AG20443 (cell line): ENCODE measurements at places on chromosomes 2 and 18.

GRCh38 chr2:155583674-155584195 is 748.8 kb downstream of the NR4A2 start:
- no peak for DNase-seq

DNA sequence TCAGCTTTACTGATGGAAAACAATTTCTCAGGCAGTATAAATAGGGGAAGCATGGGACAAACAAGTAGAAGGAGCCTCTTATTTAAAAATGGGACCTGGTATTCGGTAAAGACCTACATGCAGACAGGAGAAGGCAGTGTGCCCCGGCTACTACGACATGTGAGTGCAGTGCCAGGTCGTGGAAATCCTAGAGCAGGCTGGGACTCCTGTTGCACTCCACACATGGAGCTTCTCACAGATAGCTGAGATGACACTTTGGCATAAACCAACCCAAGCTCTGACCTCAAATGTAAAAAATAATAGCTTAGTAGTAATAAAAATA is 885 bp upstream of the DSEL start:
- no peak for DNase-seq

GRCh38 chr18:10381951-10382350 is 72.5 kb upstream of the APCDD1 start:
- no peak for DNase-seq

DNA sequence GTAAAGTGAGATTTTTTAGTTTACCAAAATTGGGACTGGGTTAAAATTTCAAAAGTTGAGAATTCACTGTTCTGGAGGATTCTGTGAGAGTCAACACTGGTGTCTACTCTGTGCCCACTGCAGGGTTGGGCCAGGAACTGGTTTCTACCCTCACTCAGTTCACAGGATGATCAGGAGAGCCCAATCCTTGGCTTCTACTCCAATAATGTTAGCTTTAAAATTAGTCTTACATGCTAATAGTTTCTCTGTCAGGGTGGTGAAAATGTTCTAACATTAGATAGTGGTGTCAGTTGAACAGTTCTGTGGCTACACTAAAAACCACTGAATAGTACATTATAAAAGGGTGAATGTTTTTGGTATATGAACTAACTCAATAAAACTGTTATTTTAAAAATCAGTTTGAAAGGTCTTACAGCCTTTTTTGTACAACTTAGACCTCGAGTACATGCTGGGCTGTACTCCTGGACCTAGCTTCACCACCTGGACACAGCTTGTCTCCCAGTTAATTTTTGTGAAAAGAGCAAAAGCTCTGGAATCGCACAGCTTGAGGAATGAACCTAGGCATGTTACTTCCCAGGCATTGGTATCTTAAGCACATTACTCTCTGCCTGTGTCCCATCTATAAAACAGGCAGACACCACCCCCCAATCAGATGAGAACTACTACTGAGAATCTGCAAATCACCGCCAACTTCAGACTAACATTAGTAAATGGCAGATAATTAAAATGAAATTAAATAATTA is 44.4 kb downstream of the ACVR1 start:
- DNase-seq = no peak

DNA sequence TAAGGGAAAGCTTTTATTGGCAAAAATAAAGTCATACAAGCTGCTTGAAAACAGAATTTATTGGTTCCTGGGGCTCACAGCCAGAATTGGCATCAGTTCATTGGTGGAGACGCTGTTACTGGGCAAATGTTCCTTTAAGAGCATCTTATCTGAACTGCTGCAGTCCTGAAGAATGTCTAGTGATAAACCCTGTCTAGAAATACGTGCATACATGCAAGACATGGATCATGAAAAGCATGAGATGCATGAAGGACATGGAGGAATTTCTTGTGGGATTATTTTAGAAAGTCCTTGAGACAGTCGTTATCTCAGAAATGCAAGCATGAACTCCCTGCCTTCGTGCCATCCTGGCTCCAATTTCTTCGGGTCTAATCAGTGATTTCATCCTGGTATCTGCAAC is 32.5 kb upstream of the FHOD3 start:
- no peak for DNase-seq

DNA sequence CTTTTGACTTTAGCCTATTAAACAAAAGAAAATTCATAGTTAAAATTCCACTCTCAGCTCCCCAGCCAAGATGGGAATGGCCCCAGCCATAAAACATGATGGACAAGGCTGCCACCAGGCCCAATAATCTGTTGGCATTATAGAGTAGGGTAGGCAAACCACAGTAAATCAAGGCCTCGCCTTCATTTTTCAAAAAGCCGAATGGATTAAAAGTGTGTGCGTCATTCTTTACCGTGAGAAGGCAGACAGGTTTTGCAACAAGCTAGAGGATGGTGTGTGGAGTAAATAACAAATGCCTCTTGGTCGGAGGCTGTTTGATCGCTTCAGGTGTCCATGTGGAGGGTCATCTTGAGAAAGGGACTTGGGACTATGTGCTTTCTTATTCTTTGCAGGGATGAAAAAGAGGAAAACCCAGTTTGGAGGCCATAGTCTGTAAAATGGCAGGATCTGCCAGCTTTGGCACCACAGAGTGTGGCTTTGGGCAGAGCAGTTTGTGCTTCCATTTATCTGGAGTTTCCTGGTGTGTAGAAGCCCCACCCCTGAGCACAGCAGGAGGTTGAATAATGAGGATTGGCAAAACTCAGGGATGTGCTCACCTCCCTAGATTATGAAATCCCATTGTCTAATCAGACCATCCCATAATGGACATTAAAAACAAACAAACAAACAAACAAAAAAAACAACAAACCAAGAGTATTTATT is 57.1 kb upstream of the ITGB6 start:
- no peak for DNase-seq

GRCh38 chr2:184463866-184464248 is 134.5 kb upstream of the ZNF804A start:
- DNase-seq = no peak

GRCh38 chr2:1663621-1664020 is 80.7 kb downstream of the PXDN start:
- DNase-seq = no peak

GRCh38 chr2:115294999-115295398 is 852.6 kb downstream of the DPP10 start:
- no peak for DNase-seq

- DNase-seq = no peak
Measured at GRCh38 chr2:109270505-109271312, 141.7 kb downstream of the SH3RF3 start.

GRCh38 chr2:27049422-27050280 is 1.8 kb upstream of the AGBL5 start:
- peak; percentile 62 for DNase-seq

DNA sequence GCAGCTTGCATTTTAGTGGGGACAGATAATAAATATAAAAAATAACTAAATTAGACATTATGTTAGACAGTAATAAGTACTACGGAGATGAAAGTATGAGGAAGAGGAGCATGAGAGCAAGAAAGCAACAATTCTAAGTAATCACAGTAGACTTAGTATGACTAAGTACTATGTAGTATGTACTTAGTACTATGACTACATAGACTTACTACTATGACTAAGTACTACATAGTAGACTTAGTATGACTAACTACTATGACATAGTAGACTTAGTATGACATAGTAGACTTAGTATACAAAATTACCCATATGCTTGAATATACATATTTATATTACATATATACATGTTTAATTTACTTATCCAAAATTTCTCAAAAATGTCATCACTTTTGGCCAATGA is 29.3 kb downstream of the CDH20 start:
- no peak for DNase-seq
